GM04503 (cell line): ENCODE measurements at places on chromosomes 1 and 21.

GRCh38 chr1:42146626-42147320 is 6.4 kb upstream of the GUCA2B start:
- DNase-seq = peak; percentile 5

DNA sequence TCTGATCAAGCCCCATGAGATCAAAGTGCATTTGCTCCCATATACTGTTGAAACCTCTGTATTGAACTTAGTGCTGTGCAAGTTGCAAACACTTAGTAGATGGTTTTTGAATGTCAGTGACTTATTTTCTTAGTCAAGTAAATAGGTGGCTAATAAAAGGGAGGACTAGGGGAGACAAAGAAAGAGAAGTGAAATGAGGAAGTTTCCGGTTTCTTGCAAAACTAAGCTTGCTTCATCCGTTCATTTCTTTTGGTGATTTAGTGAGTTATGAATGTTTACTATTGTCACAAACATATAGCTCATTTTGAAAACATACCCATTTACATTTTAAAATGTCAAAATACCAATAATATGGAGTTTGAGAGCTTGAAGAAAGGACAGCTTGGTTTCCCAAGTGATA is 23.0 kb downstream of the ADAMTS5 start:
- DNase-seq = no peak

DNA sequence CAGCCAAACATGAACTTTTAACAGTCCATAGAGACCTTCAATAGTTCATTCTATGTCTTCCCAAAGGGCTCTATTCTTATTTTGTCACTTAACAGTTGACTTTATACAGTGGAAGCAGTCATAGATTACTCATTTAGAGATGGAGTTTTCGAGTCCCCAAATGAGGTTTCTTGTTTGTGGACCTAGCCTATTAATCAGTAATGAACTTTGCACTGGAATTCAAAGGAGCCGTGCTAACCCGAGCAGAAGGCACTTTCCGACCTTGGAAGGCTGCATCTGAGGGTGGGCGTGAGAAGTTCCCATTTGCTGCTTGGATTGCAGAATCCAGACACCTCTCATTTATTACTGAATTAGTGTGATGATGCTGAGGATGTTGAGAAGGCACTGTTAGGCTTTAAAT is 46.4 kb downstream of the TTC39A start:
- DNase-seq = no peak

- no peak for DNase-seq
Observed at GRCh38 chr1:22236166-22236565, 93.3 kb upstream of the WNT4 start.

GRCh38 chr1:40143891-40144575 is 17.2 kb upstream of the RLF start:
- no peak for DNase-seq
